ENCODE measurements at places on chromosomes 6 and 20. TPM values are rescaled to one million over a fixed set of nuclear protein-coding genes. Genes with fewer than 3 reads are reported as not detected.

The C6orf132 gene
- total RNA-seq = 254 TPM

DNA sequence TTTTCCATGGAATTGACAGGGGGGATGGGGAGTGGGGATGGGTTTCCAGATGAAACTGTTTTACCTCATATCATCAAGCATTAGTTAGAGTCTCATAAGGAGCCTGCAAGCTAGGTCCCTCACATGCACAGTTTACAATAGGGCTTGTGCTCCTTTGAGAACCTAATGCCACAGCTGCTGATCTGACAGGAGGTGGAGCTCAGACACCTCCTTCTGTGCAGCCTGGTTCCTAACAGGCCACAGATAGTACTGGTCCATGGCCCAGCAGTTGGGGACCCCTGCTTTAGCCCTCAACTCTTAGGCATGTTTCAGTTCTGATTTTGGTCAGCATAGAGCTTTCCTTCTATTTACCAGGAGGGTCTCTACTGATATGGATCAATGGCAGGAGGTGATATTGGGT is 251.6 kb downstream of the LAMA2 start:
- no peak for DNase-seq

The SMOC2 gene
- total RNA-seq = 8.5 TPM

The FNDC11 gene
- total RNA-seq = under 0.01 TPM

GRCh38 chr6:4675121-4675520 is 101.1 kb upstream of the CDYL start:
- DNase-seq = no peak

GRCh38 chr6:2630359-2630758 is 120.4 kb downstream of the MYLK4 start:
- DNase-seq = no peak
